CD4-positive, alpha-beta T cell treated with Interleukin-4 for 1 hour (primary cell): ENCODE measurements at places on chromosomes 16 and 17.

DNA sequence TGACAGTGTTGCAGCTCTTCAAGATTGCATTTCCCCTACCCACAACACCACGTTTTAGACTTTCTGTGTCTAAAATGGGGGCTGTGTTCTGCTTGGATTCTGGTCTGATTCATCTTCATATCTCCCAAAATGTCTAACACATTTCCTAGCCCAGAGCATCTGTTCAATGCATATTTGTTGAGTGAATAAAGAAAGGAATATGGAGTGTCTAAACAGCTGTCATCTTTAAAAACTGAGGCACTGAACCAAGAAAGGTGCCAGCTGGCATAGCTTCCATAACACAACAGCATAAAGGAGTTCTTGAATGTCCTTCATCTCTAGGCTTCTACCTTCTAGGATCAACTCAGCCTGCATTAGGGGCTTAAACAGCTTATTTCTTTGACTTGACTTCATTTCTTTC is 67.4 kb downstream of the CDH11 start:
- DNase-seq = no peak

DNA sequence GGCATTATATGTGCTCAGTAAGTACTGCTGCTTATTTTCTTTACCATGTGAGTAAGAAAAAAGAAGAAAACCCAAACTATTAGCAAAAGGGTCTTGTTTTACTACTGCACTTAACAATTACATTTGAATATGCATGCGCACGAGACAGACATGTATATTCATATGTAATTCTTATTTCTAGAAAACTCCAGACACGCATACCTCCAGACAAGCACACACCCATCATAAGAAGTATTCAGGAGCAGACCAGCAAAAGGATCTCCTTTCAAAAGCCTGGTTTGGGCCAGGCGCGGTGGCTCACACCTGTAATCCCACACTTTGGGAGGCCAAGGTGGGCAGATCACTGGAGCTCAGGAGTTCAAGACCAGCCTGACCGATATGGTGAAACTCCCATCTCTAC is 7.8 kb downstream of the LRRC59 start:
- DNase-seq = no peak

DNA sequence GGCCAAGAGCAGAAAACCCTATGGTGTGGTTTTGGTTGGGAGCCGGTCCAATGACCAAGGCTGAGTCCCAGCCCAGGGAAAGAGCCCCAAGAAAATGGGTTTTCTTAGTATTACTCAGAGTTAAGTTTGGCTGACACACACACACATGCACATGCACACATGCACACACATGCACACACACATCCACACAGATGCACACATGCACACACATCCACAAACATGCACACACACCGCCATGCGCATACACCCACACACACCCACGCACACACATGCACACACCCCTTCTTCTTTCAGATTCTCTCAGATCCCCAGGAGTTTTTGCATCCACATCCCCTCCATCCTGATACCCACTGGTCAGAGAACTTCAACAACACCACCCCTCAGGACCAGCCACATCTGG is 9.1 kb downstream of the ABCC12 start:
- no peak for DNase-seq

GRCh38 chr16:18062713-18063112 is 273.8 kb downstream of the NPIPA8 start:
- DNase-seq = no peak

- DNase-seq = no peak
These were observed 34.9 kb upstream of the CACNG5 start for GRCh38 chr17:66799849-66800537.

DNA sequence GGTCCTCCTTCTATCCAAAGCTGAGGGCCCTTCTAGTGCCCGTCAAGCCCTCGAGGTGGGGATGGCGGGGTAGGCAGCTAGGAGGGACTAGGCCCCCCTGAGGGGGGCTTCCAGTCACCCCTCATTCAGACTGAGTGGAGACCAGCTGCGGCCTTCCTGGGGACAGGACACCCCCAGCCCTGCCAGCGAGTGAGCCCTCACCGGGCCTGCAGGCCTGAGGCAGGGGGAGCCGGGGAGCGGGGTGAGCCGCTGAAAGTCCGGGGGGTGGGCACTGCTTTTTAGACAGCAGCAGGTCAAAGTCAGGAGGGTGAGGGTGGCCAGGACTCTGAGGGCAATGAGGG is 8.7 kb upstream of the KREMEN2 start:
- DNase-seq = no peak

GRCh38 chr17:67995570-67996263 is 552 bp downstream of the C17orf58 start:
- no peak for DNase-seq

GRCh38 chr16:12509121-12509520 is 294.6 kb downstream of the CPPED1 start:
- DNase-seq = no peak
